ENCODE measurements at places on chromosomes 6 and 20.

DNA sequence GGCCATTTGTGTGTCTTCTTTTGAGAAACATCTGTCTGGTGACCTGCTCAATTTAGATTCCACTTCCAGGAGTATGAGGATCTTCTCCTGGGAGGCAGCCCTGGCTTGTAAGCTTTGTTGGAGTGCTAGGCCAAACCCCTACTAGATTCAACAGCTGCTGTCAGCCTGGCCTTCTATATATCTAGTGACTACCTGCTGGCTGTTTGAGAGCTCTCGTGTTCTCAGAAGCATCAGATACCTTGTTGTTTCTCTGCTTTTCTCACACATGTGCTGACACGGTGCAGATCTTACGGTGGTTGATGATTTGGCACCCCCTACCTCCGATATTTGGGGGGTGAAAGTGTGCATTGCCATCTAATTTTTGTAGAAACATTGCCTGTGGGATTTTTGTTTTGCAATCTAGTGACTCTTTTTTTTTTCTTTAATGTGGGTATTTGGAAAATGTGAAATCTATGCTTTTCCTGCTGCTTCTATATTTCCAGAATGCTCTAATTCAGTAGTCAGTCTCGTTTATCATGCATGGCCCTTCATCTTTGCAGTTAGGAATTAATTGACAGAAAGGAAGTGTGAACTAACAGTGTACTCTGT is 4.7 kb downstream of the CCN2 start:
- no peak for DNase-seq

GRCh38 chr20:33567949-33568348 is 78.1 kb downstream of the CBFA2T2 start:
- DNase-seq, result no peak

GRCh38 chr6:143545976-143546547 is 34.5 kb upstream of the FUCA2 start:
- DNase-seq, result no peak

DNA sequence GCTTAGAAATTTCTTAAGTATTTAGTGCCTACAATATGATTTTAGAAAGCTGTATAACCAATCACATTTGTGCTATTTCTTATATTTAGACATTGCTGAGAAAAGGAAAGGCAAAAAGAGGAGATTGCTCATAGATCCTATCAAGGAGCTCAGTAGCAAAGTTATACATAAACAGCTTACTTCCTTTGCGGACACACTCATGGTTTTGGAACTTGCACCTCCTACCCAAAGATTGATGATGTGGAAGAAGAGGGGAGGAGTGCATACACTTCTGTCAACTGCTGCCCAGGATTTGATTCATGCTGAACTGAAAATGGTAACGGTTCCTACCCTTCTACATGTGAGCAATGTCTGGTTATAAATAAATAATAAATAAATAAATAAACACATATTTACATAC is 16.7 kb downstream of the RAD21L1 start:
- no peak for DNase-seq

GRCh38 chr6:169237496-169238134 is 16.0 kb downstream of the THBS2 start:
- DNase-seq, result no peak

GRCh38 chr6:53359095-53359842 is 10.5 kb upstream of the ELOVL5 start:
- DNase-seq, result peak; percentile 65

DNA sequence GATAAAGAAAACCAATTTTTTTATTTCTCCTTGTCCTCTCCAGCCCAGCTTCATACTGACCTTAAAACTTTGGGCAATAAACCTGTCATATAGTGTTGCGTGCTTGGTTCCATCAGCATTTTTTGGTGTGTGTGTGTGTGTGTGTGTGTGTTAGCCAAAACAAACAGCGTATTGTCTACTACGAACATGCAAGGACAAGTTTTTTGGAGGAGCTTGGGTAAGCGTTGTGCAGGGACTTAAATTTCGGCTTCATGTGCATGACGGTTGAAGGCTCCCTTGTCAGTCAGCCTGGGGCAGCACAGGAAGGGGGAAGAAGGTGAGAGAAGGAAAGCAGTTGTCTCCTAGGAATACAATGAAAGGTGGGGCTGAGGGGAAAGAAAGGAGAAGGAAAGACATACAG is 62.0 kb upstream of the PAX1 start:
- no peak for DNase-seq

GRCh38 chr20:49482621-49483017 is at the start of gene KCNB1:
Gene KCNB1, minus strand, starts transcription at chr20:49482668. Its CDS starts 188 bp downstream, at chr20:49482480.
- no peak for DNase-seq

DNA sequence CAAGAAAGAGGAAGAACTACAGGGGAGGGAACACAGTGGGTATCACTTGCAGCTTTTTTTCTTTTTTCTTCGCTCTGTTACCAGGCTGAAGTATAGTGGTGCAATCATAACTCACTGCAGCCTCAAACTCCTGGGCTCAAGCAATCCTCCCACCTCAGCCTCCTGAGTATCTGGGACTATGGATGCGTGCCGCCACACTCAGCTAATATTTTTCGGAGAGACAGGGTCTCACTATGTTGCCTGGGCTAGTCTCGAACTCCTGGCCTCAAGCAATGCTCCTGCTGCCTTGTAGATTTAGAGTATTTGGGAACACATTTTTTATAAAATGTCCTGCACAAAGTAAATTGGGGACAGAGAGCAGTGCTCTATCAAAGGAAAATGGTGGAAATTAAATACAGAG is 28.3 kb downstream of the PARD6B start:
- DNase-seq, result no peak

DNA sequence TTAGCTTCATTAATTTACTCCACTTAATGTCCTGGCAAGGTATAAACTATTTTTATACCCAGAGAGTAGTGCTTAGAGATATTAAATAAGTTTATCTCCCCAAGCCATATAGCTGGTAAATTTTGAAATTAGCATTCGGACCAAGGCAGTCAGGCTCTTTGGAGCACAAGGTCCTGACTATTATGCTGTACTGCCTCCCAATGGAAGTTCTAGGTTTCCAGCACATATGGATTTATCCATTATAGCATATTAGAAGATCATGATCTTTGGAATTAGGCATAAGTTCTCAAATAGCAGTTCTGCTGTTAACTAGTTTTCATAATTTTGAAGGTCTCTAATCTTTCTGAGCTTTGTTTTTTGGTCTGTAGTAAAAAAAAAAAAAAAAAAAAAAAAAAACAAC is 835.3 kb upstream of the EPHA7 start:
- DNase-seq, result no peak

GRCh38 chr6:163668061-163668426 is 253.5 kb downstream of the QKI start:
- no peak for DNase-seq

DNA sequence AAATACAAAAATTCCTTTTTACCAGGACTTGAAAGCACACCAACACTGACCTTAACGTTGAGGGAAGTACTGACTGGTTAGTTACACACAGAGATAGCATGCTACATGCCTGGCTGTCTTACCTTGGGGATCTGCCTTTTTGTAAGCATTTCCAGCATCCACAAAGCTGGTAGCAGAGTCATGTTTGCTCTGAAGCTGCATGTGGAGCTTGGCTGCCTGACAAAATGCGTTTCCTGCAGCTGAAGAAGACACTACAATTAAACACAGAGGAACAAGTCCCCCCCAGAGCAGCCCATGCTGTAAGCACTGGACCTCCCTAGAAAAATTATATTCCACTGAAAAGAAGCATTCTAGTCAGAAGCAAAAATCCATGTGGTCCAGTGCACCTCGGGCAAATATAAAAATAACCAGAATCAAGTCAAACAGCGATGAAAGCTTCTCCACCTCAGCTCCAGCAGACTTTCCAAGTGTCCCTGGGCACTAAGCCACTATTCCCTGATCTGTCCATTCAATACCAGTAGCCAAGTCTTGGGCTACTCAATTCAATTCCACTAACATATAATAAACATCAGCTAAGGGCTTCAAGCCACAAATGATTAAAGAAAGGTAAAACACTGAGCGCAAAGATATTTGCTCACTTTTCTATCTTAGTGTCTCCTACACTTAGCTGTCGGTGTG is 24.2 kb downstream of the NAPB start:
- DNase-seq, result no peak

GRCh38 chr20:25623225-25623735 is 534 bp downstream of the NANP start:
- DNase-seq, result no peak

GRCh38 chr6:17542243-17542642 is 57.9 kb upstream of the FAM8A1 start:
- DNase-seq, result no peak

DNA sequence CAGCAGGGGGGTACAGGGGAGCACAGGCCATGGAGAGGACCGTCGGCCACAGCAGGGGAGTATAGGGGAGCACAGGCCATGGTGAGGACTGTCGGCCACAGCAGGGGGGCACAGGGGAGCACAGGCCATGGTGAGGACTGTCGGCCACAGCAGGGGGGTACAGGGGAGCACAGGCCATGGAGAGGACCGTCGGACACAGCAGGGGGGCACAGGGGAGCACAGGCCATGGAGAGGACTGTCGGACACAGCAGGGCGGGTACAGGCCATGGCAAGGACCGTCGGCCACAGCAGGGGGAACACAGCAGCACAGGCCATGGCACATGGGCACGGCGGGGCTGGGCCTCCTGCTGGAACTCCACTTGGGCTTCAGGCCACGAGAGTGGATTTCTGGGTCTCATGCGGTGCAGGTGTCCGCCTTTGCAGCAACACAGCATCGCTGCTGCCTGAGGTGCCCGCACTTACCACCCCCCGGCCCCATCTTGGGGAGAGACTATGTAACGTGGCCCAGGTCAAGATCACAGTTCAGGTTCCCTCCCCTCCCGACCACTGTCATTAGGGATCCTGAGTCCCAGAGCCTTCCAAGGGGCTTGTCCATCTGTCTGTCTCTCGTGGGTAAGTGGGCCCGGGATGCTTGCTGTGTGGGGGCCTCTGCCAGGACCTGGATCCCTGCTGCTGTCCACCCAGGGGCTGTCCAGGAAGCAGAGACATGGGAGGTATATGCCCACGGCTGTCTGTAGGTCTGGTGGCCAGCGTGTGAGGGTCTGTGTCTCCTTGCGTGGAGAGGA is 2.5 kb downstream of the NPBWR2 start:
- no peak for DNase-seq

DNA sequence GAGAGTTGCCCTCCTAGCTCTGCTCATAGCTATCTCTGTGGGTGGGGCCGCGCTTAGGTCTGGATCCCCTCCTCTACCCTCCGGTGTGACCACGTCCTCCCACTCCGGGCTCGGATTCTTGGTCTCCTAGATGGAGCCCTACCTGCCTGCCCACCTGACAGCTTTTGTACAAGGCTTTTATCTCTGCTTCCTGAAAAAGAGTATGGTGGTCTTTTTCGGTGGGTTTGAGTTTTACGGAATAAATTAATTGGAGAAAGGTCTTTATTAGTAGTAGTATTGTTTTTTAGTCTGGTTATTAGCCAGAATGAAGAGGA is 773 bp downstream of the SMAP1 start:
- DNase-seq, result peak; percentile 15

GRCh38 chr6:41966961-41967311 is 25.3 kb upstream of the CCND3 start:
- no peak for DNase-seq

DNA sequence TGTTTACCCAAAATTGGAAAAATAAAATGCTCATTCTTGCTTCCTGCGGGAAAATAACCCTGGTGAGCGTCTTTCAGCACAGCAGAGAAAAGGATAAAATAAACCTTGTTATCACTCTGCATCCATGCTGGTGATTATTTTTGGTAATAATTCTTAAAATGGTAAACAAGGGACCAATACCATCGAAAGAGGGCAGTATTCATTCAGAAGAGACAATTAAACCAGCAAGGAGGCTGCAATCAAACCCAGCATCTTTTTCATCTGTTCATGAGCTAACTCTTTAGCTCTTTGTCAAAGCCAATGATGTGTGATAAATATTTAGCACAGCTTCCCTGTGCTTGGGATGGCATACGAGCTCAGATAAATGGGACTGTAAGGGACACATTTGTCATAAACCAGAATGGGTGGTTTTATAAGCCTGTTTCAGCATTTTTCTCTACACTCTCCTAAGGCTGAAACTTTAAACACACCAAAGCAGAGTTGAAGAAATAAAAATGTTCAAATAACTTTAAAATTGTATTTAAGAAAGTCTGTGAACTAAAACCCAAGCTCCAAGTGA is 34.4 kb downstream of the CDH26 start:
- DNase-seq, result no peak
